ENCODE measurements at places on chromosomes 3 and 15. TPM values are rescaled to one million over a fixed set of nuclear protein-coding genes. Genes with fewer than 3 reads are reported as not detected.

HCN4 gene
- total RNA-seq: 8.6 TPM

GRCh38 chr3:149377408-149378364 is at the start of gene TM4SF1:
Gene TM4SF1 (minus strand): TSS chr3:149377649. CDS start chr3:149377547, 102 bp downstream.
- H3K27me3 ChIP-seq: no peaks in the 10 kb centered on the region
- no peak within 1 kb of the TSS for H3K27ac ChIP-seq
- H3K4me1 ChIP-seq: peaks cover 19% of the 10 kb centered on the region
- H3K36me3 ChIP-seq: peaks cover 13% of the 10 kb centered on the region
- H3K4me3 ChIP-seq: no peak within 1 kb of the TSS
- no peak for DNase-seq

DNA sequence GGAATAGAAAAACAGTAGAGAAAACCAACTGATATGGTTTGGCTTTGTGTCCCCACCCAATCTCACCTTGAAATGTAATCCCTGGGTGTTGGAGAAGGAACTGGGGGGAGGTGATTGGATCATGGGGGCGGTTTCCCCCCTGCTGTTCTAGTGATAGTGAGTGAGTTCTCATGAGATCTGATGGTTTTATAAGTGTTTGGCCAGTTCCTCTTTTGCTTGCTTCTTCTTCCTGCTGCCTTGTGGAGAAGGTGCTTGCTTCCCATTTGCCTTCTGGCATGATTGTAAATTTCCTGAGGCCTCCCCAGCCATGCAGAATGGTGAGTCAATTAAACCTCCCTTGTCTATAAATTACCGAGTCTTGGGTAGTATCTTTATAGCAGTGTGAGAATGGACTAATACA is 48.4 kb downstream of the EOMES start:
- no peak overlapping the region for H3K4me3 ChIP-seq
- no peak for DNase-seq
- H3K4me1 ChIP-seq: peaks cover 27% of the 10 kb centered on the region
- H3K27ac ChIP-seq: no peak overlapping the region

DNA sequence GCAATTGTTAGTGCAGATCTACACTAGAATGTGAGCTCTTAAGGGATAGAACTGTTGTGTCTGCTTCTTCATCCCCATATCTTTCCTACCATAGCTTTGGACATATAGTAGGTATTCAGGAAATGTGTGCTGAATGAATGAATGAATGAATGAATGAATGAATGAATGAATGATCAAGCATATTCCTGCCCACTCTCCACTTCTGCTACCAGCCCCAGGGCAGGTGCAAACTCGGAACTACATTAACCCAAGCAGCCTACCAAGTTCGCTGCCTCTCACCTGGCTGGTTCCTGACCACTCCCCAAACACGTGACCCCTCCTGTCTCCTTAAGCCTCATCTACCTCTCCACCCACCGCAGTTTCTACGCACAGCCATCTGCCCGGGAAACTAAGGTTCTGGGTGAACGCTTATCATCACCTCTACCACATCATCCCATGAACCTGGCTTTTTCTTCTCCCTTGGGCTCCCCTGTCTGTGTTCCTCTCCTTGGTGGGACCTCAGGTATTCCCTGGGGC is 26.8 kb downstream of the PAQR5 start:
- DNase-seq: no peak
- no peaks in the 10 kb centered on the region for H3K36me3 ChIP-seq
- H3K27me3 ChIP-seq: no peaks in the 10 kb centered on the region
- H3K4me1 ChIP-seq: peaks cover 12% of the 10 kb centered on the region
- H3K4me3 ChIP-seq: no peak overlapping the region
- H3K27ac ChIP-seq: no peak overlapping the region

- 0 out of 2 replicates have a peak, but pooled peaks cover 3% of the 10 kb centered on the region for H3K4me1 ChIP-seq
- no peak overlapping the region for H3K4me3 ChIP-seq
- no peak overlapping the region for H3K27ac ChIP-seq
- DNase-seq: no peak
- H3K36me3 ChIP-seq: peaks cover 54% of the 10 kb centered on the region
Observed at GRCh38 chr3:124811436-124811835, 75.7 kb downstream of the ITGB5 start.

DNA sequence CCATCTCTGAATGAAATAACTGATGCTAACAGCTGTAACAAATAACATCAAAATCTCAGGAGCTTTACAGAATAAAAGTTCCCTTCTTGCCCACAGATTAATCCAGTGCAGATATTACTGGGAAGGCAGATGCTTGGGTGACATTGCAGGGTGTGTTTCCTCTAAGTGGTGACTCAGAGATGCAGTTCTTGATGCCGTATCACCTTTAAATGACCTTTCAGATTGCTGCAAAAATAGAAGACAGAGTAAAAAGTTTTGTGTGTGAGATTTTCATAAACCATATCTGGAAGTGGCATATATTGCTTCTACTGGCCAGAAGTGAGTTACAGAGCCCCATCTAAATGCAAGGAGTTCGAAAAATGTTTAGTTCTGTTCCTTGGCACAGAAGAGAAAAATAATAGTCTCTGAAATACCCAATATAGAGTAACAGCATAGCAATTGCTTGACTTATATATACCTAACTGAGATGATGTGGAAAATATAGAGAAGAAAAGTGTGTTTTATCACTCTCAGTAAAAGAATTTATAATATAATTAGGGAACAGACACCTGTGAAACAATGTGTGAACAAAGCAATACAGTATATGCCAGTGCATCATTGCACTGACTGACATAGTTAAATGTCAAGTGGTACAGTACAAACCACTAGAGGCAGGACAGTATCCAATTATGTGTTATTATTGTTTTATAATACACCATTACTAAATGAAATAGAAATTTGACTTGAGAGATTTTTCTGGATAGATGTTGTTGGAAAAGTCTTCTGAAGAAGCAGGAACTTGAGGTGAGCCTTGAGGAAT is 430.7 kb upstream of the CBLB start:
- no peak overlapping the region for H3K4me3 ChIP-seq
- peaks cover 36% of the 10 kb centered on the region for H3K4me1 ChIP-seq
- H3K36me3 ChIP-seq: no peaks in the 10 kb centered on the region
- H3K27ac ChIP-seq: no peak overlapping the region
- no peak for DNase-seq

POLQ gene
- total RNA-seq: 16.8 TPM
